ENCODE measurements at places on chromosomes 16 and 17.

GRCh38 chr16:28204622-28205021 is 7.1 kb downstream of the XPO6 start:
- no peak for DNase-seq

- DNase-seq, result no peak
Observed at GRCh38 chr17:81245665-81246342, 6.7 kb downstream of the NDUFAF8 start.

DNA sequence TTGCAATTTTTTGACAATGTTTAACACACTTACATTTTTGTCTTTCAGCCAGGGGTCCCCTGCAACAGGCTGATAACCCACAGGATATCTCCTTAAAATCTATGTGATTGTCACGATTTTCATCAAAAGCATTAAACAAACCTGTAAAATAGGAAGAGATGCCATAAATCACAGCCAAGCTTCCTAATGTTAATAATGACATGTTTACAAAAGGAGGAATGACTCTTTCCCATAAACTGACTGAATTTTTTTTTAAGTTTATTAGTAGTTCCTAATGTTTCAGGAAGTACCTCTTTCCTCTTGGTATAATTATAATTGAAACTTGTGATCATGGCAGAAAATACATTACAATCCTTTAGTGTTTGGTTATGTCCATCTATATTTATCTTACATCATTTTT is 119.6 kb downstream of the CA4 start:
- no peak for DNase-seq

DNA sequence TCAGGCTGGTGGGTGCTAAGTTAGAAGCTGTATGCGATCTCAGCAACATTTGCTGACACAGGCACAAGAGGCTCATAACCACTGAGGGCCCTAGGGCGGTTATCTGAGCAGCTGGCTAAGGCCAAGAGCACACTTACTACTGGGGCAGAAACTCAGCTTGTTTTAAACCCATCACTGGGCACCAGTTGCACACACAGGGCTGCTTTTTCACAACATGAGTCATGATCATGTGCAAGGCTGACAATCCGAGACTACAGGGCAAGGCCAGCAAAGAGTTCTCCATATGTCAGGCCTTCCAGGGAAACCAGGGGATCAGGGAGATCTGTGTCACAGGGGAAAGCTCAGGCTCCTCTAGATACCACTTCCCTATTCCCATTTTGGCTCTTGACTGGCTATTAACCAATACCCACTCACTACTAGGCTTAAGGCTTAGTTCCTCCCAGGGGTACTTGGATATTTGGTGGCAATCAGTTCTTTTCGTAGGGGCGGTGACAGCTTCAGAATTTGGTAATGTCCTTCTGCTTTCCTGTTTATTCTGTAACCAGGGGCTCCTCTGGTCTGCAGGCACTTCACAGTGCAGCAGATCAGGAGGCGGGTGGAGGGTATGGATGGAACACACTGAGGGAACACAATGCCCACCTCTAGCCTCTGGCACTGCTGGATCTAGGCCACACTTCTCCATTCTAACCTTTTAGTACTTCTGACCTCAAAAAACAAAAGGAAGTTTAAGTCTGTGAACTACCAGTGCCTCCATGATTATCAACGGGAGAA is 44.9 kb upstream of the ERN1 start:
- DNase-seq, result no peak

- no peak for DNase-seq
Observed at GRCh38 chr17:48378238-48378637, 51.8 kb downstream of the SKAP1 start.

DNA sequence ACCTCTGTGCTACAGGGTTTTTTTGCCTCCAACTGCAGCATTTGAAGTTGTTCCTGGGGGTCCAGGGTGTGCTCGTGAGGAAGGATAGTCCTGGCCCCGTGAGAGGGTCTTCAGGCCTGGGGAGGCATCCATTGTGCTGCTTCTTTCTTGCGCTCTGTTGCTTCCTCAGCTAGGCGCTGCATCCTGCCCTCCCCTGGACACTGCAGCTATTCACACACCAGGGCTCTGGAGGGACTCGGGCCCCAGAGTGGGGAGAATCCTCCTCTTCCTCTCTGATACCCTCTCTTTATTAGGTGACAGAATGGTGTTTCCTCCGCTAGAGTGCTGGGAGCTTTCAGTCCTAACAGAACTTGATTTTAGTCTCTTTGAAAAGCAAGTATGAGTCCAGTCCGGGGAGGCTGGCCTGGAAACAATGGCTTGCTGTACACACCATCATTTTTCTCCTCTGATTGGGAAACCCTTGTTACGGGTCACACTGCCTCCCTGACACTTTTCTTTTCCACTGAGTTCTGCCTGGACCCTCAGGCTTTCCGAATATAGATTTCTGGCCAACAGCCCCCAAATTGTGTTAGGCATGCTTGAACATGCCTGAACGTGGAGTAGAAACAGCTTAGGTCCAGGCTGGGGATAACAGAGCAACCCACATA is 81.4 kb upstream of the ELAC2 start:
- no peak for DNase-seq

DNA sequence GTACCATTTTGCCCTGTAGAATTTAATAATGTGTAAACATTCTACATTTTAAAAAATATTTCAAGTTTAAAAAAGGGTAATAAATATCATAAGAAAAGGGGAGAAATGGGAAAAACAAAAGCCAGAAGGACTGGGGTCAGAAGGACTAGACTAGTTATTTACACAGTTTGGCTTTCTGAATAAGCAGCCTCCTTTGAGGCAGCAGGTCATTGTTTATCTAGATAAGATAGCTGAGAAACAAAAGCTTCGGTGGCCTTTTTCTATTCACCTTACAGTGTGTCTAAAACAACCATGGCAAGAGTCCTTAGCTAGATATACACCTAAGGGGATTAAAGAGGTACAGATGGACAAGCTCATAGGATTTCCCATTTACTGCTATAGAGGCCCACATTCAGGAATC is 396.5 kb upstream of the PMFBP1 start:
- DNase-seq, result no peak

DNA sequence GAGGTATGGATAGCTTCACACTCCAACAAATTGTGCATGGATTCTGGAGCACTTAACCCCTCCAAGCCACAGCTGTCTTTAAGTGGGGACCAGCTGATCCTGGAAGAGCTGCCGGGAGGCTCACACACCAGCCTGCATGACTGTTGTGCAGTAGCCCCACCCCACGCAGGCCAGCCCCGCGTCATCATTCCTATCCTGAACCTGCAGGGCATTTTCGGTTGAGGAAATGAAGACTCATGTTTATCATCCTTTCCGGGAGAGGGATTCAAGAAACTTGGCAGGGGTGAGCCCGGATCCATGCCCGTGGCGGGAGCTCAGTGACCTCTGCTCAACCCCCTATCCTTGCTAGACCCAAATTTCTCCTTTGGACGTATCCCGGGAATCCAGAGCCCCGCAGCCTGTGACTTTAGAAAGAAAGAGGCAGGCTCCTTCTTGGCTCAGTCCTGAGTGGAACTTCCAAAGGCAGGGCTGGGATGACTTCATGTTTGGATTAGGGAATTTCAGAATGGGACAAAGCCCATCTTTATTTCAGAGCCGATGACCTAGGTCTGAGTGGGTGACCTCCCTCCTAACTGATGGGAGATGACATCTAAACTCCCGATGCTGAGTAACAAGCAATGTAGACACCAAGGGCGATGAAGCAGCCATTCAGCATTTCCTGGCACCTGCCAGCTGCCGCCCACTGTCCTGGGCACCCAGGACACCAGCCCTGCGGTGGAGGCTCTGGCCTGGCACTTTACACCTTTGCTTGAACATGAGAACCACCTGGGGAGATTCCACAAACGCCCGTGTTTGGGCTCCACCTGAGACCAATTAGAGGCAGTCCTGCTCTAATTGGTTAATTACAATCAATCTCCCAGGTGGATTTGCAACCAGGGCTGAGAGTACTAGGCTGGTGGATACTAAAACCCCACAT is 43.3 kb upstream of the CMIP start:
- DNase-seq, result peak; percentile 39

DNA sequence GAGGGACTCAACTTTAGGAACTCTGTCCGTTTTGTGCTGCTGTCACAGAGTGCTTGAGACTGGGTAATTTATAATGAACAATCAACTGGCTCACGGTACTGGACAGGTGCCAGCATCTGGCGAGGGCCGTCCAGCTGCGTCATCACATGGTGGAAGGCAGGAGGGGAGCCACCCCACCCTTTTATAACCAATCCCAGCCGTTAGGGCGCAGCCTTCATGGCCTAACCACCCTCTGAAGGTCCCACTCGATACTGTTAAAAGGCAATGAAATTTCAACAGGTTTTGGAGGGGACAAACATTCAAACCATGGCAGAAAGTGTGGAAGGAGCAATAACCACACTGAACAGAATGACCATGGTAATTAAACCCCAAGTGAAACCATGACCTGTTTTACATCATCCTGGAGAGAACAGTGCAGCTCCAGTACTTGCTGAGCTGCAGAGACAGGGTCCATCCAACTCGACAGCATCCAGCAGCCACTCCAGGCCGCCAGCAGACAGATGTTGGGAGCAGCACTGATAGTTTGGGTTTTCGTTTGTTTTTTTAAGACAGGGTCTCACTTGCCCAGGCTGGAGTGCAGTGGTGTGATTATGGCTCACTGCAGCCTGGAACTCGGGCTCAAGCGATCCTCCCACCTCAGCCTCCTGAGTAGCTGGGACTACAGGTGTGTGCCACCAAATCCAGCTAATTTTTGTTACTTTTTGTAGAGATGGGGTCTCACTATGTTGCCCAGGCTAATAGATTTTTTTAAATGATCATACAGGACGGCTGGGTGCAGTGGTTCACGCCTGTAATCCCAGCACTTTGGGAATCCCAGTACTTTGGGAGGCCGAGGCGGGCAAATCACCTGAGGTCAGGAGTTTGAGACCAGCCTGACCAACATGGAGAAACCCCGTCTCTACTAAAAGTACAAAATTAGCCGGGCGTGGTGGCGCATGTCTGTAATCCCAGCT is 11.0 kb downstream of the CHMP6 start:
- peak; percentile 75 for DNase-seq

GRCh38 chr17:65800655-65801054 is 239.2 kb upstream of the AXIN2 start:
- no peak for DNase-seq

- DNase-seq, result no peak
Observed at GRCh38 chr17:37791447-37792399, 46.9 kb upstream of the HNF1B start.

- no peak for DNase-seq
Observed at GRCh38 chr16:81921843-81922584, 89.3 kb downstream of the SDR42E1 start.

DNA sequence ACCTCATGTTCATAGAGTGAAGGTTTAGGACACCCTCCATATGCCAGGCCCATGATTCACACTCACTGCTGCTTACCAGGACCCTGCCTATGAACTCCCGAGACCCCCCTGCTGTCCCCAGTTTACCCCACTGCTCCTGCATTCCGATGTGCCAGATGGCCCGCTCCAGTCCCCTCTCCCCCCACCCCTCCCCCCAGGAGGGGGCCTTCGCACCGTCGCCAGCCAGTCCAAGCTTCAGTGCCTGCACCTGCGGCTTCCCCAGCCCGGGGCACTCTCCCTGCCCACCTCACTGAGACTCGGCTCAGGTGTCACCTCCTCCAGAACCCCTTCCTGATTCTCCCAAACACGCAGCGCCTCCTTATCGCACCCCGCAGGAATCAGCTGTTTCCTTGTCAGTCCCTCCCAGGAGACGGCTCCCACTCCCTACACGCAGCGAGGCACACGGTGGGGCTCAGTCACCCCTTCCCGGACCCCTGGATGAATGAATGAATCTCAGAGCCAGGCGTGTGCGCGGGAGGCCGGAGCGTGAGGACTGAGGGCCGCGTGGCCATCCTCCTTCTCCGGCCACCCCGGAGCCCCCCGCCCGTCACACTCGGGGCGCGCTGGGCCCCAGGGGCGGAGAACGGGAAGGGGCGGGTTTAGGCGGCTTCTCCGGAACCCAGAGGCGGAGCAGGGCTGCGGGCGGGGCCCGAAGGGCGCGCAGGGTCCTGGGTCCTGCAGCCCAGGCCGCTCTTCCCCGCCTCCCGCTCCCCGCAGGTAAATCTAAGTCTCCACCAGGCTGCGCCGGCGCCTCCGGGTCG is 1.6 kb downstream of the MYO1C start:
- DNase-seq, result no peak

GRCh38 chr16:72220875-72221629 is 49.1 kb upstream of the PMFBP1 start:
- no peak for DNase-seq

DNA sequence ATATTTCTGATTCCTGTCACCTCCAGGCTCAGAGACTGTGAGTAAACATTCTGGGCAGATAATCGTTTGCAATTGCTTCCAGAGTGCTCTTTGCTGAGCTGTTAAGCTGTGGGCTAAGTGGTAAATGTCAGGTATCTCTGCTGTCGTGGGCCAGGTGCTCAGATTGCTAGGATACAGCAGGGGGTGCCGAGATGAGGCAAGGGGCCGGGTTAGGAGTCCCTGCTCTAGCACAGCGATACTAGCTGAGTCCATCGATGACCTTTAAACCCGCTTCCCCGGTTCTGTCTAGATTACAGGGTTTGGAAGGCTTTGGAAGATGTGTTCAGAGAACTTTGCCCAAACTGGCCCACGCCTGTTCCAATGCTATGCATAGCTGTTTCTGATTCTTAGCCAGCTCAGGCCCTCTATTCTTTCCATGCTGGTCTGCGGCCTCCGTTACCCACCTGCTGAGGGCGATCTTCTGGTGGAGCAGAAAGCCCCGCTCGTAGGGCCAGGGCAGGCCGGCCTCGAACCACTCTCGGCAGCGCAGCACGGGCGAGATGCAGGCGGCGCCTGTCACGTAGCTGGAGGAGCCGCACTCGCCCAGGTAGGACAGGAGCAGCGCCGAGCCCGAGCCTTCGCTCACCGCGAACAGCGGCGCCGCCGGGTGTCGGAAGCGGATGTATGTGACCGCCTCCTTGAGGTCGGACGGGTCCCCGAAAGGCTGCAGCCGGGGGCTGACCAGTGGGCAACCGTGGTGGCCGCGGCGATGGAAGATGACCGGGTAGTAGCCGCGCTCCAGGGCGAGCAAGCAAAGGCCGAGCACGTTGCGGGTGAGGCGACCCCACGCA is 979 bp downstream of the ABHD15 start:
- peak; percentile 15 for DNase-seq

GRCh38 chr17:68198931-68199836 is 48.7 kb upstream of the AMZ2 start:
- DNase-seq, result peak; percentile 50

DNA sequence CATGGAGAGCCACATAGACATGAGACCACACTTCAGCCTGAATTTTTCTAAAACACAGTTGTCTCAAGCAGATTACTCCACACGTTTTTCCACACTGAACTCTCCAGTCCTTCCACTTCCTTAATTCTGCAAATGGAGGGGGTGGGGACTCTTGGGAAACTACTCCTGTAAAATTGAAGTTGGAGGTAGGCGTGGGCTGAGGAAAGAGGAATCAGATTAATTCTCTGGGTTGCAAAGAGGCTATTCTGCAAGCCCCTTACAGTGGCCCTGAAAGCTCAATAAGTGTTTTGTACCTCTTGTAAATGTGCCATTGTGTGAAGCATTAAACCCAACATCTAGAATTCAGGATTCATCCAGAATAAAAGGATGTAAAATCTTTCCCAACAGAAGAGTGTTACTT is 9.6 kb downstream of the MARVELD3 start:
- DNase-seq, result no peak

- no peak for DNase-seq
Observed at GRCh38 chr17:67246403-67246652, 1.3 kb upstream of the HELZ start.
